Myocyte (in vitro differentiated cells): ENCODE measurements at places on chromosomes 7 and 10.

DNA sequence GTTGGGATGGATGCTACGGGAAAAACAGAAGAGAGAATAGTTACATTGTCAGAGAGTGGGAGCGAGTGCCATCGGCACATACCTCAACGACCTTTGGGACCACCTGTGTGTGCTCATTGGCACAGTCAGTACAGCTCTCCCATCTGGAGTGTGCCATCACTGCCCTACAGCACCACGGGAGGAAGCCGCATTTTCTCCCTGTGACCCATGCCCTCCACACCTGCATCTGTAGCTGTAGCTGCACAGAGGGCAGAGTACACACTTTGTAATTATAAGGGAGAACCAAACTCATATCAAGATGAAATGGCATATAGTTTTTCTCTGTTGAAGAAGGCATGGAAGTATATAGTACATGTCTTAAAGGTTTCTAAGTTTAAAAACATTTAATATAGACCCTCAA is 207.4 kb downstream of the LHFPL3 start:
- DNase-seq = no peak

- DNase-seq = peak; percentile 65
Measured at GRCh38 chr10:79434821-79435251, 10.6 kb downstream of the ZCCHC24 start.

DNA sequence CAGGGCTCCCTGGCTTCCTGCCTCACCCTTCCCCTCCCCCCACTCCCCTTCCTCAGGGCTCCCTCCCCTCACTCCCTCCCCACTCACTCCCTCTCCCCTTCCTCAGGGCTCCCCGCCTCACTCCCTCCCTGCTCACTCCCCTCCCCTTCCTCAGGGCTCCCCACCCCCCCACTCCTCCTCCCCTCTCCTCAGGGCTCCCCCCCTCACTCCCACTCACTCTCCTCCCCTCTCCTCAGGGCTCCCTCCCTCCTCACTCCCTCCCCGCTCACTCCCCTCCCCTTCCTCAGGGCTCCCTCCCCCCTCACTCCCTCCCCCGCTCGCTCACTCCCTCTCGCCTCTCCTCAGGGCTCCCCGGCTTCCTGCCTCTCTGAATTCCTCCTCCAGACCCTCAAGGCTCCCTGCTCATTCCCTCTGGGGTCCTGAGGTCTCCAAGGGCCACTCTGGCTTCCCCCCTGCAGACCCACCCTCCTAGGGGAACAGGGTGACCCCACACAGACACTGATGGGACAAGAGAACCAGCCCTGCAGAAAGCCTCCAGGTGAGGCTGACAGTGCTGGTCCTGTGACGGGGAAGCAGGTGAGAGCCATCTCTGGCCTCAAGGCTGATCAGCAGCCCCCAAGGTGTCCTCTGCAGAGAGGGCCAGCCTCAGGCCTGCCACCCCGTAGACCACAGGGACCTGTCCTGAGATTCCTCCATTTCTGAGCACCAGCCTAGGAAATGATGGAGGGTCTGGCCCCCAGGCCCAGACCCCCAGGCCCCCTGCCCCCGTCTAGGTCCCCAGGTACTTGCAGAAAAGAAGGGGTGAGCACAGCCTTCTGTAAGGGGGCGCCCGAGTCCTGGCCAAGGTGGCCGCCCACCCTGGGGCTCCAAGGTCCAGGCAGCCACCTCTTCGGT is 47.2 kb downstream of the PWWP2B start:
- no peak for DNase-seq

- no peak for DNase-seq
Measured at GRCh38 chr7:66060796-66061195, 14.8 kb upstream of the ASL start.

GRCh38 chr10:17423632-17424186 is 30.7 kb downstream of the ST8SIA6 start:
- DNase-seq = no peak

DNA sequence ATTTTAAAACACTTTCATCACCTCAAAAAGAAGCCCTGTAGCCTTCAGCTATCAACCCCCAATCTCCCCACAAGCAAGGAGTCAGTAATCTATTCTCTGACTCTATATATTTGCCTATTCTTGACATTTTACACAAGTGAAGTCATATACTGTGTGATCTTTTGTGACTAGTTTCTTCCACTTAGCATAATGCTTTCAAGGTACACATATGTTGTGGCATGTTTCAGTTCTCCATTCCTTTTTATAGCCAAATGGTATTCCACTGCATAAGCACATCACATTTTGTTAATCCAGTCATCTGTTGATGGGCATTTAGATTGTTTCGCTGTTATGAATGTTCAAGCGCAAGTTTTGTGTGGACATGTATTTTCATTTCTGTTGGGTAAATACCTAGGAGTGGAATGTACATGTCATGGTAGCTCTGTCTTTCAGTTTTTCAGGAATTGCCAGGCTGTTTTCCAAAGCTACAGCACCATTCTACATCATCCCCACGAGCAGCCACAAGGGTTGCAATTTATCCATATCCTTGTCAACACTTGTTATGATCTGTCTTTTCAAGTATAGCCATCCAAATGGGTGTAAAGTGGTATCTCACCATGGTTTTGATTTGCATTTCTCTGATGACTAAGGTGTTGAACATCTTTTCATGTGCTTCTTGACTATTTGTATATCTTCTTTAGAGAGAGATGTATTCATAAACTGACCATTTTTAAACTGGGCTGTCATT is 405.6 kb downstream of the KCNMA1 start:
- no peak for DNase-seq

GRCh38 chr10:3151889-3152565 is 20.6 kb downstream of the PITRM1 start:
- no peak for DNase-seq

DNA sequence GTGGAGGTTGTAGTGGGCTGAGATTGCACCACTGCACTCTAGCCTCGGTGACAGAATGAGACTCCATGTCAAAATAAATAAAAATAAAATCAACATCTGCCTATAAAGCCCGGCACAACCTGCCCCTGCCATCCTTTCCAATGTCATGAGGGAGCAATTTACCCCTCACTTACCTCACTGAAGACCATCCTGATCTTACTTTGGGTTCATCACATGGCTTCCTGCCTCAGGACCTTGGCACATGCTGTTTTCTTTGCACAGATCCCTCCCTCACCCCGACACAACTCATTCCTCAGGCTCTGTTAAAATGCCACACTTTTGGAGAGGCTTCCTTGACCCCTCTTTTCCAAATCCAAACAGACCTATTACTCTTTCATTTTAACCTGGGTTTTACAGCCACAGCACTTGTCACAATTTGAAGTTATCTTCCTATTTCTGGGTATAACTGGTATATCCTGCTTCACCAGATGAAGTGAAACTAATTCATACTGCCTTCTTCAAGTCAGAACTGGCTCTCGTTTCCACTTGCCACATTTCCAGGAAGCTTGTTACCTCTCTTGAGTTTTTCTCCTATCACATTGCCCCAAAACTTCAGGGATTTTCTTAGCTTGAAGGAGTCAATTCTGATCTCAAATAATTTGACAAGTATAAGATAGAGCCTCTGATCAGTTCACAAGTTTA is 69.3 kb upstream of the PARD3 start:
- no peak for DNase-seq

- DNase-seq = no peak
Measured at GRCh38 chr10:68067029-68067428, 8.1 kb downstream of the HERC4 start.

GRCh38 chr7:74454925-74455288 is 1.2 kb downstream of the GTF2IRD1 start:
- no peak for DNase-seq

GRCh38 chr10:12419262-12419847 is 70.0 kb downstream of the CAMK1D start:
- DNase-seq = peak; percentile 57

- DNase-seq = no peak
Measured at GRCh38 chr10:126114884-126115555, 218.7 kb downstream of the FANK1 start.
